ENCODE measurements at places on chromosomes 16 and 17.
A peak's percentile ranks its signal among the peaks of the same experiment; 100 is the strongest.

DNA sequence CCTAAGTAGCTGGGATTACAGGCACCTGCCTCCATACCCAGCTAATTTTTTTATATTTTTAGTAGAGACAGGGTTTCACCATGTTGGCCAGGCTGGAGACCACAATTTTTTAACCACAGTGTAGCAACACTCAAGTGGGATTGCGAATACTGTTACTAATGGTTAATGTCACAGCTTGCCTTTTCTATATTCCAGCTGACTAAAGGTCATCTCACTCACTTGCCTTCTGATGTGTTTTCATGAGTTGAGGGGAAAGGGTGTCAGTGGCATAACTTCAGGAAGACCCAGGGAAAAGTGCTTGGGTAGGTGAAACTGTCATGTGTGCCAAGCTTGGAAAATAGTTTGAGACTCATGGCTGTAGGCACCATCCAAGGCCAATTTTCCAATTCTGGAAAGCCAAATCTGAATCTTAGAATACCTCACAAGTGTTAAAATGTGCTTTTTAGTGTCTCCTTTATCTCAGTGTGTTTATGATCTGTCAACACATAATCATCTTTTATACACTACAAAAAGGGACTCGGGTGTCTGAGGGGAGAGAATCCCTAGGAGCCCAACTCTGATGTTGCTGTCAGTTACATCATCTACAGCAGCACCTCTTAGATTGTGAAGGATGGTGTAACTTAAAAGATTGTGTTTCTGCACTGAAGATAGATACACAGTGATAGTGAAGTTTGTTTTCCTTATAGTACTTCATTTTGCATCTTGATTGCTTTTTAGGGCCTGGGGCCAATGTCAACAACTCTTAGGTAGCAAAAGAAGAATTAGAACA lies 27.1 kb downstream of the OGFOD1 start:
- DNase-seq, result no peak

- no peak for DNase-seq
Observed at GRCh38 chr17:5563456-5563855, 20.9 kb downstream of the NLRP1 start.

DNA sequence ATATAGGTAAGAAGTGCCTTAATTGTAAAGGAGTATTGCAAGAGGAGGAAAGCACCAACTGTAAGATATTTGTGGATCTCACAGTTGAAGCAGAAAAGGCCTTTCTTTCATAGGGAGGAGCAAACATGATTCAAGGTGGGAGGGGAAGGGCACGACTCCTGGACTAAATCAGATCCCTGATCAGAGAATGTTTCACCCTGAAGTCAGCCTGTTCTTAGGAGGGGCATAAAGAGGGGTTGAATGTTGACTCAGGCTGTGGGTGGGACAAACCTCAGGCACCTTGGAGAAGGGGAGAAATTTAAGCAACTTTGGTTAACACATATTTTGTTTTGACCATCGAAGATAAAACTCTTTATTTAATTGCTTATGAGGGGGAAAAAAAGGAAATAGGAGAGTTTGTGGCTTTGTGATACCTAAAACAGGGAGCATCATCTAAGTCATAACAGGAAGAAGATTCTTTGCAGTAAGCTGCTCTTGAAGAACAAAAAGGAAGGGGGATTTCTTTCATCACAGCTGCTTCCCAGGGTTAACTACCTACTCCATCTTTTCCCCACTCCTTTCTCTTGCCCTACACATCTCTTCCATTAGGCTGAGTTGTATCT lies 158.6 kb upstream of the ZNF267 start:
- DNase-seq, result no peak

GRCh38 chr16:56682703-56683397 lies 580 bp downstream of the MT1X start:
- DNase-seq, result no peak

- DNase-seq, result no peak
Observed at GRCh38 chr17:15406081-15406480, 61.3 kb downstream of the CDRT4 start.

DNA sequence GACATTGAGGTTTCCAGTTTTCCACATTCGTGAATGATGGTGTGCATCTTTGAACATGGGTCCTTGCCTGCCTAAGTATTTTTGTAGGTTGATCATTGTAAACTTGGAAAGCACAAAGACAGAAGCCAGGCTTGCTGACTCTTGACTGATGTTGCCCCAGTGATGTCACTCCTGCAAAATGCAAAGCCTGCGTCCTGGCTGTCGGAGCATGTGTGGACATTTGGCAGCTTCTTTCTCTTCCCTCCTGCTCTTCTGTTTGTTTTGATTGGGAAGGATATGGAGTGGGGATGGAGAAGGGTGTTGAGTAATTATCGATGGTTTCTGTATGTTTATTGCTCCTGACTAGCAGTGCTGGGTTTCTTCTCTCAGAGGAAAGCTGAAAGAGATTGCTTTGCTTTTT lies 3.2 kb downstream of the NDE1 start:
- no peak for DNase-seq

DNA sequence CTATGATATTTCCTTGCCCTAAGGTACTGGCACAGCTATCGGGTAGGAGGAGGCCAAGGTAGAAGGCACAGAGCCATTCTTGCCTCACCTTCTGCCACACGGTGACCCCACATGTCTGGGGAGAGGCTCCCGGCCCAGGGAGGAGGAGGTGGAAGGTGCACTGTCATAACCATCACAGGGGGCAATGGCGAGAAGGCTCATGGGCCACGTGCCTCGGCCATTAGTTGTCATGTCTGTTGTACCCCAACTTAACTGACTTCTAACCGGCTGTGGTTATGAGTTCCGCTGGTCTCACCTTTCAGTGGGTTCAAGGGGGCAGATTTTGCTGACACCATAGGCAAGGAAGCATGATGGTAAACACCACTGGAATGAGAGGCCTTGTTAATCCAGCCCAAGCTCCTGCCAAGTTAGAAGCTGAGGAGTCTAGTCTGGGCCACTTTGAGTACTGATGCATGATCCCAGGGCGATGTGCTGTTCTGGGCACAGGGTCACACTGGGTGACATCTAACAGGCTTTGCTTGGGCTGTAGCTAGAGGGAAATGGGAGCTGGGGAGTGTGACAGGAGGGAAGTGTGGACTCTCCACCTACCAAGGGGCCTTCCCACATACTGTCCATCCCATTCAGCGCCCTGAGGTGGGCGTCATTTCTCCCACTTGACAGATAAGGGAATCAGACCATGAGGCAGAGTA lies 39.6 kb downstream of the HLF start:
- no peak for DNase-seq

- no peak for DNase-seq
Observed at GRCh38 chr16:57807968-57808528, 5.8 kb upstream of the KIFC3 start.

GRCh38 chr16:87464691-87465300 lies 28.0 kb downstream of the ZCCHC14 start:
- DNase-seq, result peak; percentile 79

DNA sequence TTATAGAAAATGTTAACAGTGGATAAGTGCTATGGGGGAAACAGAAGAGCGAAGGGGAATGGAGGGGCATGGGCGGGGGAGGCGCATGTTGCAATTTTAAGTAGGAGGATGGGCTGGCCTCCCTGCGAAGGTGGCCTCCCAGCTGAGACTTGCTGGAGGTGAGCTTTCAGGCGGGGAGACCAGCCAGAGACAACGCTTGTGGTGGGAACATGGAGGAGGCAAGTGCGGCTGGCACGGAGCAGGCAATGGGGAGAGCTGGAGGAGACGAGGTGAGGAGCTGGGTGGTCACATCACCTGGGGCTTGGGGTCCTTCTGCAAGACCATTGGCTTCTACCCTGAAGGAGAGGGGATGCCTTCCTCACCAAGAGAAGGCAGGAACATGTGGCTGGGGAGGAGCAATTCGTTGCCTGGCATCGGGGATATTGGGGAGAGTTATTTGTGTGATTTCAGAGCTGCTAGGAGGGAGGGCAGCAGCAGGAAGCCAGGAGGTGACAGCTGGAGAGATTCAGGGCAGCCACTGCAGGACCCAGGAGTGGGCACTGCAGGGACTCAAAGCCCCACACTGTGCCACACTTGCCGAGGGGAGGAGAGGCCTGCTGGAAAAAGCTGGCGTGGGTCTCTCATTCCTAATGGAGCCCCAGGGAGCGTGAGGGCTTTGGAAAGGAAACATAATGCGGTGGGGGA lies 34.4 kb downstream of the PMFBP1 start:
- no peak for DNase-seq

GRCh38 chr17:73991260-73991659 lies 212.2 kb upstream of the RPL38 start:
- no peak for DNase-seq

- DNase-seq, result no peak
Observed at GRCh38 chr17:3813171-3813570, 12.2 kb upstream of the ITGAE start.

GRCh38 chr16:31480851-31481536 lies 1.9 kb upstream of the SLC5A2 start:
- no peak for DNase-seq

DNA sequence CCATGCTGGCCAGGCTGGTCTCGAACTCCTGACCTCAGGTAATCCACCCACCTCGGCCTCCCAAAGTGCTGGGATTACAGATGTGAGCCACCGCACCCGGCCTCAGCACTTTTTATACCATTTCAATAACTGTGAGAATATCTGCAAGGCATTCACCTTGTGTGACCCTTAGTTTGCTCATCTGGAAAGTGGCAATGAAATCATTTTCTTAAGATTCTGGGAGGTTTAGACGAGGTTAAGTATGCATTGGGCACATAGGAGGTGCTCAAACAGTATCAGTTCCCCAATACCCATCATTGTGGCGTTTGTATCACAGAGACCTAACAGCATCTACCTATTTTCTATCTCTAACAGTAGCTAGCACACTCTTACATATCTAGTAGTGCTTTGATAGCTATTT lies 481.9 kb upstream of the ERCC4 start:
- no peak for DNase-seq

GRCh38 chr16:79047337-79047736 lies 553.2 kb downstream of the MAF start:
- DNase-seq, result no peak
